ENCODE measurements at places on chromosomes 2 and 18.

- DNase-seq = no peak
These were observed 53.3 kb upstream of the COL5A2 start for GRCh38 chr2:189232759-189233406.

DNA sequence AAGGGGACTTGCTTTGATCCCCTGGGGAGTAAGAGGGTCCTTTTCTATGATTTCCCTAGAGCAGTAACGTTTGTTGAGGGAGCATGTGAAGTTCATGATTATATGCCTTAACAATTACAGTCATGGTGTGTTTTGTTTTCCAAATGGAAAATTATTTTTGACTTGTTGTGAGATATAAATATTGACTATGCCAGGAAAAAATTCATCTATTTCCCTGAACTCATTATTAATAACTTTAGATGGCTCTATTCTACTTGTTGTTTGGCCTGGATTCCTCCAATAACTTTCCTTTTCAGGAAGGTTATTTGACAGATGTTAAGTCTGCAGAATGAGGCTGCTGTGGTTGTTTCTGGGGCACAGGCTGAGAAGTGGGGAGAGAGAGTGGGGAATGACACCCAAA, 72.1 kb upstream of the LMAN1 start:
- no peak for DNase-seq

- no peak for DNase-seq
These were observed 118.3 kb downstream of the RPRM start for GRCh38 chr2:153360239-153360638.

- DNase-seq = peak; percentile 54
These were observed 21.0 kb upstream of the PTMA start for GRCh38 chr2:231687133-231687852.

GRCh38 chr2:1798115-1798784, 53.9 kb upstream of the PXDN start:
- no peak for DNase-seq

- DNase-seq = no peak
These were observed 126.6 kb downstream of the UBE2E3 start for GRCh38 chr2:181106789-181107627.

GRCh38 chr18:7301094-7301493, 70.2 kb downstream of the LRRC30 start:
- no peak for DNase-seq

GRCh38 chr2:204673877-204674276, 128.6 kb downstream of the PARD3B start:
- no peak for DNase-seq

- peak; percentile 4 for DNase-seq
These were observed 50.3 kb upstream of the TLK1 start for GRCh38 chr2:171210864-171211431.

DNA sequence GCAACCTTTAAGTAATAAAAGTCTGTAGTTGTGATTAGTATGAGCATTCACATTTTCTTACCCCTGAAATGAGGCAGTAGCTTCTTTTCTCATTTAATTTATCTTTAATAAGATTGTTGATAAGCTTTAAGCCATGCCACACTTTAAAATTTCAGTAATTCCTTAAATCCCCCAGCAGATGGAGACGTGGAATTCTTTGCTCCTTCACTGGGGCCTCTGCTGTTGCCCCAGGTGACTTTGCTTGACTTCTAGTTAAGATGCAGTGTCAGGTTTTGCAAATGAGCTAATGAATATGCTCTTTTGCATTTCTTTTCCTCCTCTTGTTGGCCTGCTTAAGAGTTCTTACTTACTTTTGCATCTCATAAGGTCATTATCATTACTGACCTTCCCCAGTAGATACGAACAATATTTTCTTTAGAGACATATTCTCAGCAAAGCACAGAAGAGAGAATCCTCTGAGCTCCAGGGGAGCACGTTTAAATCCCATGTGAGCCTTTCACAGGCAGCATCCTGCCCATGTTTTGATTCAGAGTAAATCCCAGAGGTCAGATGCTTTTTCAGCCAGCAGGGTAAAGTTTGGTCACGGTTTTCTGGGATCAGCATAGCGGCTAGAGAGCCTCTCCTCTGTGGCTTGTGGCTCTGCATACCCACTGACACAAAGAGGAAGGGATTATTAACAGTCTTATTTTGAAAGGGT, 222.9 kb downstream of the PTPRM start:
- DNase-seq = no peak

GRCh38 chr2:217941886-217942728, 60.7 kb downstream of the TNS1 start:
- no peak for DNase-seq

- no peak for DNase-seq
These were observed 309.0 kb downstream of the RPRM start for GRCh38 chr2:153169609-153170008.

- no peak for DNase-seq
These were observed 94.6 kb downstream of the LDLRAD4 start for GRCh38 chr18:13313006-13313686.

- no peak for DNase-seq
These were observed 165.4 kb downstream of the TCF4 start for GRCh38 chr18:55422456-55423180.

DNA sequence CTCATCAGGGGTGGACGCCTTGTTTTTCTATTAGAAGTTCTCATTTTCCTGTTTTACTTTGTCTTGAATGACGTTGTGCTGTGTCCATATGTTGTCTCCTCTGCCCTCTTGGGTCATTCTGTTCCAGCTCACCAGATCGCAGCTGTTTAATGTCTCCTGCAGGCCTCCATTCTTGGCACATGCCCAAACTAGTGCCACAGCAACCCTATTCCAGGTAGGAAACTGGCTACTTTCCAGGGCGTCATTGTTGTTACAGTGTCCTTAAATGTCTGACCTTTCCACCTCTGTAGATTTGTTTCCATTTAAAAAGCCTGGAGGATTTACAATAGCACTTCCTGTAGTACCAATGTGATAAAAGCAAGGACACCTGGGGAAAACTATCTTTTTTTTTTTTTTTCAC, 500.7 kb downstream of the METTL4 start:
- DNase-seq = no peak

DNA sequence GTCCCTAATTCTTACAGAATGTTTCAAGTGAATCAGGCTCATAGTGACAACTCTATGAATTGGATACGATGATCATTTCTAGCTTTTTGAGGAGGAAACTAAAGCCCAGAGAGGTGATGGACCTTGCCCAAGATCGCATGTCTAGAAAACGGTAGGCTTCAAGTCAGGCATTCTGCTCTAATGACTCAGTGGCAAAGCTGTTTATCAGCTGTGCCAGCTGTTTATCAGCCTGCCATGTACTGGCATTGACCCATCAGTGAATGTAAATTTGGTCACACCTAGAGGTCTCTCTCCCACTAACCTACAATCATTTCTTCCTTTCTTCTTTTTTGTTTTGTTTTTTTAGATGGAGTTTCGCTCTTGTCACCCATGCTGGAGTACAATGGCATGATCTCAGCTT, 6.1 kb upstream of the DAW1 start:
- DNase-seq = no peak

- no peak for DNase-seq
These were observed 115.0 kb upstream of the RBMS1 start for GRCh38 chr2:160608599-160608998.
